ENCODE measurements at places on chromosomes 1 and 21. TPM values are rescaled to one million over a fixed set of nuclear protein-coding genes. Genes with fewer than 3 reads are reported as not detected.

The AADACL4 gene
- not detected for total RNA-seq

The FMO3 gene
- total RNA-seq: 0.06 TPM

The HSD17B7 gene
- 17.8 TPM for total RNA-seq

The SPRR2G gene
- total RNA-seq: not detected

The FAM177B gene
- total RNA-seq: not detected

The AXDND1 gene
- total RNA-seq: not detected

The GMEB1 gene
- 12.8 TPM for total RNA-seq

The MMP23B gene
- total RNA-seq: 0.19 TPM

The WDR64 gene
- total RNA-seq: not detected

The HIVEP3 gene
- total RNA-seq: 2.1 TPM

The UQCRHL gene
- 7.2 TPM for total RNA-seq

The GJB3 gene
- total RNA-seq: not detected

The LRIF1 gene
- 7.7 TPM for total RNA-seq

The LIPI gene
- not detected for total RNA-seq

The PODN gene
- total RNA-seq: 0.25 TPM

The RORC gene
- total RNA-seq: not detected

The NPHS2 gene
- not detected for total RNA-seq

The FAM72B gene
- total RNA-seq: 2.3 TPM
